NCI-H1930 (cell line): ENCODE measurements at places on chromosomes 5 and 9.

DNA sequence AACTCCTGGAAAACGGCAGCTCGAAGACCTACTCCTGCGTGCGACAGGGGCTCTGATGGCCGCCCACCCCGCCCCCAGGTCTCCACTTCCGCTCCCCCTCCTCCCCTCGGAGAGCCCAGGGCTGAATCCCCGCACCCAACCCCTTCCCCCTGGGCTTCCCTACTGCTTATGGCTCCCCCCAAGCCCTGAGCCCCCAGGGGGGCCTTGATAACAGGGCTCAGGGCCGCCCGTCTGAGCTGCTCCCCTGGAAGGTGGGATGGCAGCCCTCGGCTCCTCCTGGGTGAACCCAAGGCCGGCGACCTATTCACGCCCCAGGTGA lies 30.4 kb downstream of the GLT6D1 start:
- no peak for DNase-seq

- no peak for DNase-seq
These were observed 21.3 kb downstream of the RPS6 start for GRCh38 chr9:19358701-19359100.

DNA sequence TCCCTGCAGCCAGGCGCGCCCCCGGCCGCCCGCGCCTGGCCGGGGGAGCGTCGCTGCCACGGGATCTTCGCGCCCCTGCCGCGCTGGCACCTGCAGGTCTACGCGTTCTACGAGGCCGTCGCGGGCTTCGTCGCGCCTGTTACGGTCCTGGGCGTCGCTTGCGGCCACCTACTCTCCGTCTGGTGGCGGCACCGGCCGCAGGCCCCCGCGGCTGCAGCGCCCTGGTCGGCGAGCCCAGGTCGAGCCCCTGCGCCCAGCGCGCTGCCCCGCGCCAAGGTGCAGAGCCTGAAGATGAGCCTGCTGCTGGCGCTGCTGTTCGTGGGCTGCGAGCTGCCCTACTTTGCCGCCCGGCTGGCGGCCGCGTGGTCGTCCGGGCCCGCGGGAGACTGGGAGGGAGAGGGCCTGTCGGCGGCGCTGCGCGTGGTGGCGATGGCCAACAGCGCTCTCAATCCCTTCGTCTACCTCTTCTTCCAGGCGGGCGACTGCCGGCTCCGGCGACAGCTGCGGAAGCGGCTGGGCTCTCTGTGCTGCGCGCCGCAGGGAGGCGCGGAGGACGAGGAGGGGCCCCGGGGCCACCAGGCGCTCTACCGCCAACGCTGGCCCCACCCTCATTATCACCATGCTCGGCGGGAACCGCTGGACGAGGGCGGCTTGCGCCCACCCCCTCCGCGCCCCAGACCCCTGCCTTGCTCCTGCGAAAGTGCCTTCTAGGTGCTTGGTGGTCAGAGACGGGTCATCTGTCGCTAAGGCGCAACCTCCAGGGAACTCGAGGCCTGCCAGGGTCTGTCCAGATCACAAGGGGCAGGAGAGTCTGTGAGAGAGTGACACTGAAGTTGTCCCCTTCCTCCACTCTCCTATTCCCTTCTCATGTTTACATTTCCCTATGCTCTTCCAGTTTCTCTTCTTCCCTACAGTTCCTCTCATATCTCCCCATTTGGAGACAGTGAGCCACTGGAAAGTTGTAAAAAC lies 1.3 kb downstream of the GPR150 start:
- no peak for DNase-seq

- DNase-seq = no peak
These were observed 320.8 kb upstream of the RFX3 start for GRCh38 chr9:3846573-3846972.

GRCh38 chr9:96514108-96514799 lies 64.3 kb downstream of the HABP4 start:
- DNase-seq = no peak

DNA sequence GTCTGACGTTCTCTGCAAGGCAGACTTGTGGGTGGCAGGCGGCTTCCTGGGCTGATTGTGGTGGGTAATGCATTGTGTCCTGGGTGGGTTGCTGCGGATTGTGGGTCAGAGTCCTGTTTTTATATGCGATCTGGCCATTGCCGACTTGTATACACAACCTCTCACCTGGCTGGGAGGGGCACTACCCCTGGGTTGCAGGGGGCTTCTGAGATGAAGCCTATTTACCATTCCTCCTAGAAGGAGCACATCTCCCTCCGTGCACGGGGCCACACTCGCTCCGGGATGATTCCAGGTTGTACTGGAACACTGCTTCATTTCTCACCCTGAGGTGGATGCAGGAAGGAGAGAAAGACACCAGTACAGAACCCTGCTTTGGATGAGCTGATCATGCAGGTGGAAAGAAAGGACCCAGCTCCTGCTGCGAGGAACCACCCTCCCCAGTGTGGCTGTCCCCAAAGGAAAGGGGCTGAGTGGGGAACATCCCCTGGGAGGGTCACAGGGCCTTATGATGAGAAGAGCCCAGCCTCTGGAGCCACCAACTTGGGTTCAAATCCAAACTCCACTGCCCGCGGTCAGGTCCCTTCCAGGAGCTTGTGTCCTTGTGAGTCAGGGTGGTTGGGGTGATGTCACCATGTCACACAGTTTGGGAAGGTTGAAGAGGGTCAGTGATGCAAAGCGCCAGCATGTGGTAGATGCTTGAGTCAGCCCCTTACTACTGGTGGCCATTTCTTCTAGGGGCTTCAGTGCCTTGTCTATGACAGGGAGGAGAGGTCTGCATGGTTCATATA lies 151.8 kb upstream of the COL5A1 start:
- no peak for DNase-seq

DNA sequence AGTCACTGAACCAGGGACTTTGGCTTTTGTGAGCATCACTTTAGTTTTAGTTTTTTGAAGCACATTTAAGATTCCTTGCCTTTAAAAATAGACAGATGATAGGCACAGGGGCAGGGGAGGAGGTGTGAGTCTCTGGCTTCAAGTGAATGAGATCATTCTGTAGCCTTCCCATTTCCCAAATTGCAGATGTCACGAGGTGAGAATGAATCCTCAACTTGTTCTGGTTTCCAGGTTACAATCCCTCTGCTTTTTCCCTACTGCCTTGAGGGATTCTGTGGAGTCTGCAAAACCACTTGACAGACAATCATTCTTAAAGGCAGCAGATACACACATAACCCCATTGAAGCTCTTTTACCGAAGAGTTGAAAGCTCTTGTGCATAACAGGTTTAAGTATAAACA lies 332.4 kb downstream of the DMAC1 start:
- DNase-seq = no peak

GRCh38 chr5:17309462-17309861 lies 92.0 kb downstream of the BASP1 start:
- no peak for DNase-seq

DNA sequence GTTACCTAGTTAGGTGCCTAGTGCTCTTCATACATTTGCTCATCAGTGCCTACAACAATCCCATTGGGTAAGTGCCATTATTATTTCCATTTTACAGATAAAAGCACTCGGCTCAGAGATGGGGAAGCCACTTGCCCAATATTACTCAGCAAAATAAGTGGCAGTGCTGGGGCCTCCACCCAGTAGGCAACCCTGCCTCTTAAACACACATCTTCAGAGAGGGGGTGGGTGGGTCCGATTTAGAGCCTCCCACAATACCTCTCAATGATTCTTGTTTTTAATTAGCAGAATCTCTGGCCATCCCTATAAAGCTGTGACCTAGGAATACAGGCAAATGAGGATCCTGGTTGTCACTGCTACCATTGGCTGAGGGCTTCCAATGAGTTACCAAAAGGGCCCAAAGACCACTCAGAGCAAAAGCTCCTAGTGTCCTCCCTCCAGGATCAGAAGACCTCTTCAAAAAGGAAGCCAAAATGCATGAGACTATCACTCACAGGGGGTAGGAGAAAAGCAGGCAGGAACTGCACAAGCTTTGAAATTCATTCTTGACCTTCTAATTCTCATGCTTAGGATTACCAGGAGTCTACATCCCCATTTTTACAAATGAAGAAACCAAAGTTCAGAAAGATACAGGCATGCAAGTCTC lies 36.1 kb upstream of the UBE2D2 start:
- DNase-seq = no peak

DNA sequence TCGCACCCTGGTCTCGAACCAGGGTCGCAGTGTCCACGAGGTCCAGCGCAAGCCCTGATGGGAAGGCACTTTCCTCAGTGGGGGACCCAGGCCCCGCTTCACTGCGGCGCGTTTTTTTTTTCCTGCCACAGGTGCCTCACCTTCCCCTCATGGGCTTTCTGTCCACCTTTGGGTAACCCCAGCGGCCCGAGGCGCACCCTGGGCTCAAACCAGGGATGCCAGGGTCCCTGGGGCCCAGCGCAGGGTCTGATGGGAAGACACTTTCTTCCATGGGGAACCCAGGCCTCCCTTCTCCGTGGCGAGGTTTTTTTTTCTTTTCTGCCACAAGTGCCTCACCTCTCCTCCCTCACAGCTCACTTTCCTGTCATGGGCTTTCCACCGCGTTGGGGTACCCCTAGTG lies 1269.9 kb downstream of the FOXD4L5 start:
- DNase-seq = no peak

- no peak for DNase-seq
These were observed 4.1 kb downstream of the LRSAM1 start for GRCh38 chr9:127455324-127455992.

DNA sequence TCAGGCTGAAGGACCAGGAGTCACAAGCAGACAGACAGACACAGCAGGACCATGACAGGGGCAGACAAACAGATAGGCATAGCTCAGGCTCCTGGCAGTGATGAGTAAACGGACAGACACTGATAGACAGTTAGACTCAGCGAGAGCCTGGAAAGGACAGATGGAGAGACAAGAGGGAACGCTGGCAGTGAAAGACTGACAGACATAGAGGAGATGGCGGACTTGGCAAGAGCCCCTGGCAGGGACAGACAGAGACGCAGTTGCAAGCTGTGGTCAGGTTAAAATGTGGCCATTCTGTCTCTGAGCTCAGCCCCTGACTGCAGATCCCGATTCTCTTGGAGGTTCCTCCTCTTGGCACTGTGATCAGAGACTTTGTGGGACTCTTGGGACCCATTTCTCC lies 13.6 kb downstream of the CSF2 start:
- DNase-seq = no peak

DNA sequence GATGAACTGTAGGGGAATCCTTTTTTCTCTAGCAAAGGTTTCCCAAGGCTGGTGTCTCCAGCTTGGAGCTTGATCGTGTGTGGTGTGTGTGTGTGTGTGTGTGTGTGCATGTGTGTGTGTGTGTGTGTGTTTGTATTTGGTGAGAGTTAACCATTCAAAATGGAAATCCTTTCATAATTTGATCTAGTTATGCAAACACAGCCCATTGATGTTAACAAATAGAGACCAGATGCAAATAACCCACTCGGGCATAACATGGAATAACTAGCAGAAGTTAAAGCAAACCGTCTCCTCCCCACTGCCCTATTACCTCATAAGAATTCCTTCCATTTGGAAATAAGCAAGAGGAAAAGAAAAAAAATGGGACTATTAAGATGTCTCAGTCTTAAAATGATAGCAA lies 24.9 kb upstream of the ZSWIM6 start:
- DNase-seq = no peak

GRCh38 chr5:149471406-149472183 lies 79.6 kb downstream of the CSNK1A1 start:
- no peak for DNase-seq

DNA sequence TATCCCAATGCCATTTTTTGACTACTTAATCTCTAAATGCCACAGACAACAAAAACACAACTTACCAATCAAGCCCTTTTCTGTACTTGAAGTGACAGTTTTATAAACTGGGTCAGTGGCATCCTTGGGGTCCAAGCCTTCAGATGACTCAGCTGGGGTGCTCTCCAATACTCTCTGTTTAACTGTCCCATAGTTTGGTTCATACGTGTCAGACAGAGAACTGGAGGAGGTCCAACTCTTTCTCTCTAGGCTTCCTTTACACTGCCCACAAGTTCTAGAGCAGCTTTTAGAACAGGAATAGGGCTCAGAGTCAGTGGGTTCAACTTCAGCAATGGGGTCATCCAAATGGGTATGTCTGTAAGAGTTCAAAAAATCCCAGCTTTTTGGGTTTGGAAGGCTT lies 166.9 kb downstream of the CDC42SE2 start:
- no peak for DNase-seq

GRCh38 chr9:93225417-93225816 lies 41.5 kb downstream of the WNK2 start:
- DNase-seq = no peak

GRCh38 chr5:158869092-158869491 lies 230.6 kb downstream of the EBF1 start:
- DNase-seq = no peak

DNA sequence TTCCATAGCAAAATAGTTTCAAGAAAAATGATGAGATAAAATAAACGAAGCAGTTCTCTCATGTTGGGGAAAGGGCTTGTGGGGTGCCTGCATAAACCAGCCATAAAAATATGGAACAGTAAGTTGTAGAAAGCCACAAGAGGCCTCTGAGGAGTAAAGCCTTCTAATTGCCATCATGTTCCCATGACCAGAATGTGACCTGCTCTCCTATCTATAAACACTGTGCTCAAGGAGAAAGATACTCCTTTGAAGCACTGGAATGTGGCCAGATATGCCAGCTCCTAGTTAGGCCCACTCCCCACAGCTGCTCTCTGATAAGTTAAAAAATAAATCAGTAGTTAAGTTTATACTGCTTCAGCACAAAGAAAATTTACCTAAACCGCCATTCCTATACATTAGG lies 65.8 kb downstream of the SETX start:
- no peak for DNase-seq

DNA sequence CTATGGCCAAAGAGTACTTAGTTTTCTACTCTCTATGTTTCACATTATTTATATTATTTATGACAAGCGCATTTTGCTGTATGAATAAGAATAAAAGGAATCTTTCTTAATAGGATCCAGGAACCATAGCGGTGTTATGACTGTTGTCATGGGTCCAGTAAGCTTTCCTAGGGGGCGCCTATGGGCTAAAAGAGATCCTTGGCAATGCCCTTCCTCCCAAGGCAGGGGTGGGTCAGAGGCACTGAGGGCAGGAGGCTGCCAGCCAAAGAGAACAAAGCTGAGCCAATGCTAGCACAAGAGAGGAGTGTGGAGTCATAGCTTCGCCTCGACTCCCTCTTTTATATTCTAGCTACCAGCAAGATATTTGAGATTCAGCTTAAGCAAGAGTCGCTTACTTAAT lies 98.4 kb upstream of the GNAQ start:
- DNase-seq = no peak

GRCh38 chr5:84536797-84537196 lies 152.1 kb upstream of the EDIL3 start:
- no peak for DNase-seq

GRCh38 chr9:88044200-88044599 lies 69.9 kb upstream of the CDK20 start:
- no peak for DNase-seq

GRCh38 chr5:4028384-4028783 lies 432.8 kb downstream of the IRX1 start:
- no peak for DNase-seq

DNA sequence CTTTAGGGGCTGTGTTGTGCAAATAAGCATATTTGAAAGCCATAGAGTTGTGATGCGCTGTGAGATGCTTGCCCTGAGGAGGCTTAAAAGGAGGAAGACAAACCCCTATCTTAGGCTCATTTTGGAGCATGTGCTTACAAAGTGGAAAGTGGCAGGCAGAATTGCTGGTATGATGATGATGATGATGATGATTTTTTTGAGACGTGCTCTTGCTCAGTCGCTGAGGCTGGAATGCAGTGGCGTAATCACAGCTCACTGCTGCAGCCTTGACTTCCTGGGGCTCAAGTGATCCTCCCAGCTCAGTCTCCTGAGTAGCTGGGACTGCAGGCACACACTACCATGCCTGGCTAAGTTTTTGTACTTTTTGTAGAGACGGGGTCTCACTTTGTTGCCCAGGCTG lies 1.7 kb downstream of the CNOT8 start:
- no peak for DNase-seq
